ENCODE measurements at places on chromosomes 12 and 14.
A peak's percentile ranks its signal among the peaks of the same experiment; 100 is the strongest.

DNA sequence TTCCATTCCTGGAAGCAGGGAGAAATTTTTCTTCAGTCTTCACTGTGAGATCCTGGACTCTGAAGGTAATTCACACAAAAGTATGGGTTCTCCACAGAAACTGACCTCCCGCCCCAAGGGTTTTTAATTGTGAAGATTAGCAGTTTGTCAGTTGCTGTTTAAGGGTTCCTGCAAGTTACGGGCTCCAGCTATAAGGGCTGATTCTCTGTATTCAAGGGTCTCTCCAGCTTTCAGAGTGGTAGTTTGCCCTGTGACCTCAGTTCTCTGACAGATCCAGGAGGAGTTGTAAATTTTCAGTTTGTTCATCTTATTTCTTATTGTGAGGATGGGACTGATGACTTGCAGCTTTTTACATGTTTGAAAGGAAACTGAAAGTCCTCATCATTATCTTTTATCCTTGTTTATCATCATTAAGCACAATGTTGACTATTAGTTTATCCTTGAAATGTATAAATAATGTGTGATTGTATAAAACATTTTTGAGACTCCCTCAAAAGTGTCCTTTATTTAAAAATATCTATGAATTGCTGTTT lies 110.9 kb downstream of the SCAF11 start:
- DNase-seq, result no peak

GRCh38 chr14:103544388-103545218 lies 15.6 kb downstream of the TRMT61A start:
- no peak for DNase-seq

GRCh38 chr12:19150273-19150900 lies 20.9 kb downstream of the PLEKHA5 start:
- no peak for DNase-seq

- DNase-seq, result no peak
Measured at GRCh38 chr12:65372574-65372973, 94.1 kb downstream of the MSRB3 start.

DNA sequence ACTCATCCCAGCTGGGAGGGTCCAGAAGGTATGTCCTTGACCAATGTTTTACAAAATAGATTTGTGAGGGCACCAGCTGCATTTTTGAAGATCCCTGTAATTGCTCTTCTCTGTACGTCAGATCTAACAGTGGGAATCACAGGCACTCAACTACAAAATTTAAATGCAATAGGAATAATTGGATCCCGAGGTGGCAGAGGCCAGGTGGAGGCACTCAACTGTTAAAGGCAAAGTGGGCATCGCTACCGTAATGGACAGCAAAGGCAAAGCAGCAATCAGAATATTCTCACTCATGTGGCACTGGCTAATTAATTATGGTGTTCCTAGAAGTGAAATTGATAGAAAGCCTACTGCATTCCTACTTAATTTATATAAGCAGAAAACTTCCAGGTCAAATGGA lies 27.9 kb upstream of the PSMC1 start:
- no peak for DNase-seq

DNA sequence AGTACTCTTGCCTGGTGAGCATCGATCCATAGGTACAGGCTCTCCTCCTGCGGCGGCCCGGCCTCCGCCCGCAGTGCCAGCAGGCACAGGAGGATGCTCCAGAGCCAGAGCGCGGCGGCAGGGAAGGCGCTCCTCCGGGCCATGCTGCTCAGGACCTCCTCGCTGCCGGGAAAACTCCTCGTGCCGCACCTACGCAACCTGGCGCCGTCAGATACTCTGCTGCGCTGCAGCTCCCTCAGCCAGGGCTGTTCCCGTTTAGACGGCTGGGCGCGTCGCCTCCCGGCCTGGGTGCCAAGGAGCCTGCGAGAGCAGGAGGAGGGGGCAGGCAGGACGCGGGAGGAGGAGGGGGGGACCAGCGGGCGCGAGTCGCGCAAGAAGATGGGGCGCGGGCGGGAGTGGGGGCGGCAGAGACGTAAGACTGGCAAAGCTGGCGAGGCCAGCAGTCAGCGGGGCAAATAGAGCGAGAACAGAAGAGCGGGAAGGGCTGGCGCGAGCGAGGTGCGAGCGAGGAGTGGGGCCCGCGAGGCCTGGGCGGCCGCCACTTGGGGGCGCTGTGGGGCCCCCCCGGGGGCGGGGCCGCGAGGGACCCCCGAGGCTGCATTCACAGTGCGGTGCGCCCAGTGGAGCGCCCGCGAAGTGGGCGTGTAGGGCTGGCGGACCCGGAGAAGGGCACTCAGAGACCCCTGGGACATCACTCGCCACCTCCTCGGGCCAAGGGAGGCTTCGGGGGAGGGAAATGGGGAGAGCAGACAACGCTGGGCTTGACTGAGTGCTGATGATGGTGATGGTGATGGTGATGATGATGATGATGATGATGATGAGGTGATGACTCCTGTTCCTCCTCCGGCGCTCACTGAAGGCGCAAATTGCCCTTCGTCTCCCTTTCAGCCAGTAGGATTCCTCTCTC lies at the start of gene WIF1:
TSS of gene WIF1 (minus strand) at position 257 of the 907 bp plus-strand sequence. CDS start at position 143, 114 bp downstream.
- no peak for DNase-seq

- DNase-seq, result no peak
Measured at GRCh38 chr12:65930114-65930828, 106.0 kb downstream of the HMGA2 start.

DNA sequence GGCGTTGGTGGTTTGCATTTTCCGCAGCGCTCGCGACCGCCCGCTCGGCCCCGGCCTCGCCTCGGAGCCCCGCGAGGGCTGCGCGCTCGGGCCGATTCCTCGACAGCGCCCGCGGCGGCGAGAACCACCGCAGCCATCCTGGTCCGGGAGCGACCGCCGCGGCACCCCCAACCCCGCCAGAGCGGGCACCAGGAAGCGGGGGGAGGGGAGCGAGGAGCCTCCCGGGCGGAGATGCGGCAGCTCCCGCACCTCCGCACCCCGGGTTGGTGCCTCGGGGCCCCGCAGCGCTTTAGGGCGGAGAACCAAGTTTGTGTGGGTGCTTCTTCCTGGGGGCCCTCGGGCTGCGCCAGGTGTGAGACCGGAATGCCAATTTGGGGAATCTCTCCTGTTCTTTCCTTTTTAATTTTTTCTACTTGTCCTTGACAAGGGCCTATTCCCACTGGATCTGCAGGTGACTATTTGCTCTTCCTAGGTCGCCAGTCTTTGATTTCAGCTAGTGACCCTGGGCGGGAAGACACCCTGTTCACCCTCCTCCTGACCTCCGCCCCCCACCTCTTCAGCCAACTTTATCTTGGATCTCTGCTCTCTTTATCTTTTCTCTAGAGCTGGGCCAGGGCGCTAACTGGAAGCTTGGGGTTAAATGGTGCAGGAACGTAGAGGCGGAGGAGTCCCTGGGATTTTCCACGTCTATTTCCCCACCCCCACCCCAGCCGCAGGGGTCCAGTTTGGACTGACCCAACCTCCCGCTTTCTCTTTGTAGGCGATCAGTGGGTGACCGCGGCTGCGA lies at the start of gene SOCS2:
TSS of gene SOCS2 (plus strand) at position 751 of the 787 bp plus-strand sequence. CDS start 223 bp downstream, outside the sequence.
- no peak for DNase-seq

DNA sequence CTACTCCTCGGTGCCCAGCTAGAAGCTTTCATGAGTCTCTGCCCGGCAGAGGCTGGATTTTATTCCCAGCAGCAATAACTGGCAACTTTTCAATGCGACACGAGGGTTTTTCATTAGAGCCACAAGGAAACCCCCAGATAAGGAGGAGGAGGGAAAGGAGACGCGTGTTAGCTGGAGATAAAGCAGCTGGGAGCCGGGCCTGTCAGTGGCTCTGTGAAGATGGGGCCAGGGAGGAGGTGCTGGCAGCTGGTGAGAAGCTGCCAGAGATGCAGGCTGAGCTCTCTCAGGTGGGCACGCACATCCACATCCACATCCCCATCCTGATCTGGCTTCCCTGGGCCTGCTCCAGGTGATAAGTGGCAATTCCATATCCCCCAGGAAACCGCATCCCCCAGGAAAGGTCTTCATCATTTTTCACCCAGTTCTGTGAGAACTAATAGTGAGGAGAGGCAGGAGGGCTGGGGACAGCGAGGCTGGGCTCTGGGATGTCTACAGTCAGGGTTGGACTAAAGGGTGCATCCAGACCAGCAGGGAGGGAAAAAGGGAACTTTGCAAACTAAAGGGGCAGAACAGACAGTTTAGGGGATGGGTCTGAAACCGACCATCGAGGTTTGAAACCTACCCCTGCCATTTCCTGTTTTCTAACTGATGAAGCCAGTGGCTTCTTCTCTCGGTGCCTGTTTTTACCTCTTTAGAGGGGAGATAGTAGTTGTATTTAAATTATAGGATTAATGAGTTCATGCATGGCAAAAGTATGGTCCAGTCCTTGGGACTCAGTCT lies 413.2 kb downstream of the DPF3 start:
- DNase-seq, result no peak

DNA sequence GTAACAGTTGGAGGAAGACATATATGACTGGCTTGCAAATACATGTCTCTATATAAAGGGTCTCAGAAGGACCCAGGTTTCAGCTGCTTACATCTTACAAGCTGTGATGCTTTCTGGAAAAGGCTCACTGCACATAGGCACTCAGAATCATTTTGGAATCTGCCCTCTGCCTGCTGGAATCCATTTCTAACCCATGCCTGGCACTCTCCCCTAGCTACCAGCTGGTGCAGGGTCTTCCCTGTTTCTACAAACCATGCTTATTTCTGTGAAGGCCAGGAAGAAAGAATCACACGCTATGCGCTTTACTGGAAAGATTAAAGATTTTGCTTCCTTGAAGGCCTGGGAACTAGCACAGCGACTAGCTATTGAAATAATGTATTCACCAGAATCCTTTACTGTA lies 151.3 kb downstream of the DICER1 start:
- DNase-seq, result no peak

GRCh38 chr12:48000878-48001504 lies 3.3 kb downstream of the COL2A1 start:
- DNase-seq, result peak; percentile 10

DNA sequence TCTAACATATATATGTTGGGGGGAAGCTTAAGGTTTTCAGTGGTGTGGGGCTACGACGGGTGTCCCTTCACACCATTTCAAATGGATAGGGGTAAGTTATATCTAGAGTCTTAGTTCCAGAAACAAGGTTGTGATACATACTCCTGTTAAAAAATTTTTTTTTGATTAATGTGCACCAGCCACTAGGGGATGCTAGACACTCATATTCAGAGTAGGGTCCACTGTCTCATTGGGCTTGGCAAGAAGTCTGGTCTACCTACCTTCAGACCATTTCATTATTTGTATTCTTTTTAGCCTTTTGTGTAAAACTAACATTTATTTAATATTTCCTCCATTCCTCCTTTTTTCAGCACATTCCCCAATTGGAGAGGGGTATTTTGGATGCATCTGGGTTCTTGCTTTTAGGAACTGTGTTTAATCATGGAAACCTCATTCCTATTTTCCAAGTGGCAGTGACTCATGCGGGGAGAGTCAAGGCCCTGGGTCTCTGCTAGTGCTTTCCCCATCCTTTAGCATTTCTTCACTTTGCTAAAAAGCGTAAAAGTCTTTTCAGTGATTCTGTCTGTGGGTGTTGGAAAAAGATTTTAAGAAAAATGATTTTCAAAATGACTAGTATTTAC lies 33.4 kb downstream of the ANO4 start:
- DNase-seq, result peak; percentile 16

DNA sequence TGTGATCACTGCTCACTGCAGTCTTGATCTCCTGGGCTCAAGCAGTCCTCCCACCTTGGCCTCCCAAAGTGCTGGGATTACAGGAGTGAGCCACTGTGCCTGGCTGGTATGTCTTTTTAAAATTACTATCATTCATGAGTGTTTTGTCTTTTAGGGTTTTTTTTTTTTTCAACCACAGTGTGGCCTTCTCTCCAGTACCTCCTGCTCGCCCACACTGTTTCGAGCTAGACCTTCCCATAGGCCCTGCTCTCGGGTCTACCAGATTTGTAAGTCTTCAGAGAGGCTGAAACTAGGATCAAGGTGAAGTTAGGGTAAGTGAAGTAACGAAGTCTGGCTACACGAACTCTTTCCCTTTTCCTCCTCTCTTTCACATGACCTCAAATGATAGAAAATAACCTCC lies 1.5 kb downstream of the BIN2 start:
- DNase-seq, result no peak

DNA sequence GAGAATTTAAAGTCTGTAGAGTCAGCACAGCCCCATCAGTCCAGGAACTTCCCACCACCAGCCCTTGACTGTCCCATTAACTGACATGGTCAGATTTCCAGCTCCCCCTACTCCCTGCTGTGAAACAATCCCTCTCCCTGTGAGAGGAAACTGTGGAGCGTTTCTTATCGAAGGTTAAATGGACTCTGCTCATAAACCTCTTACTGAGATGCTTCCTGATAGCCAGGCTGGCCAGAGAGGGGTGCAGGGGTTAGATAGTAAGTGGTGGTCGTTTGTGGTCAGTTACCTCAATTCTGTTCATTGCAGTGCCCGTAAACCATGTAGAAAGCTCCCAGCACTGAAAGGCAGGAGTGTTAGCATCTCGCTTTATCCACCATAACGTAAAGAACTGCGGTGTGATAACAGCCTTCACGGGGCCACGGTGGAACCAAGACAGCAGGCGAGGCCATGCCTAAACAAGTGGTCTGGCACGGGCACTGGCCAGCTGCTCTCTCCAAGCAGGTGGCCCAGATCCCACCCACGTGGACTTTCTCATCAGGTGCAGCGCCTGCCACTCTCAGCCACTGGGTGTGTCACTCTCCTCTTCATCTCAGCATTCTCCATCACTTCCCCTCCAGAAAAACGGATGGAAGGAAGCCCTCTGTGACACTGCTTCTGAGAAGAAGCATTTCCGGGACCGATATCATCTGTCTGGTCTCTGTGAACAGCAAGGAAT lies 102.2 kb downstream of the FBXL14 start:
- no peak for DNase-seq

DNA sequence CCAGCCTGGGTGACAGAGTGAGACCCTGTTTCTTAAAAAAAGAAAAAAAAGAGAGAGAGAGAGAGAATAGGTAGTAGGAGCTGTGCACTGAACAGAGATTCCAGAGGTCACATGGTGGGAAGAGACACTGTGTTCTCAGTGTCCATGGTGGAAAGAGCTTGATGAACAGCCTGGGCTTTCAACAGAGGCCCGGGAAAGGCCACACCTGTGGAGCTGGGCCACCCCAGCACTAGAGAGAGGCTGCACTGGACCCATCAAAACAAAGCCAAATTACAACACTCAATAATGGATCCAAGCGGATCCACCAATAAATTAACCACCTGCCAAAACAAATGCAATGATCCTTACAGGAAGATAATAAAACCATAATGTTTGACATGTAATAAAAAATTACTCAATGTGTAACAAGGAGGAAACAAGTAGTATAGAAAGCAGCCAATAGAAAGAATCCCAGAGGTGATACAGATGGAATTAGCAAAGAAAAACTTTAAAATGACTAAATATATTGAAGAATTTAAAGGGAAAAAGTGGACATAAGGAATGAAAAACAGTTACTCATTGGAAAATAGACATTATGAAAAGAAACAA lies 44.8 kb upstream of the BCL2L14 start:
- DNase-seq, result no peak
